Large intestine (tissue), 12 donors: ENCODE measurements at places on chromosomes 1 and 21.

DNA sequence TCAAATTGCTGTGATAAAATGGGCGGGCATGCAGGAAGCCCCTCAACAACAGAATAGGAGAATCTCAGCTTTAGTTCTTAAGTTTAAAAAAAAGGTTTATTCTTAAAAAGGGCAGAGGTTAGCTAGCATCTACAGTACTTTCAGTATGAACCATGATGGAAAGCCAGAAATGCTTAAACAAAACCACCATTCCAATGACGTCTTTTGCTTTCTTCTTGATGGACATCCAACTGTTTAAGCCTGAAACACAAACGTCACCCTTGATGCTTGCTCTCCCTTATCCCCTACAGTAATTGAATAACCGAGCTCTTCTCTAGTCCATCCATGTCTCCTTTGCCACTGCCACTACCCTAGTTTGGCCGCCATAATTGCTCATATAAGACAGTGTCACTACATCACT is 25.7 kb downstream of the TAF5L start:
- no peak for DNase-seq

DNA sequence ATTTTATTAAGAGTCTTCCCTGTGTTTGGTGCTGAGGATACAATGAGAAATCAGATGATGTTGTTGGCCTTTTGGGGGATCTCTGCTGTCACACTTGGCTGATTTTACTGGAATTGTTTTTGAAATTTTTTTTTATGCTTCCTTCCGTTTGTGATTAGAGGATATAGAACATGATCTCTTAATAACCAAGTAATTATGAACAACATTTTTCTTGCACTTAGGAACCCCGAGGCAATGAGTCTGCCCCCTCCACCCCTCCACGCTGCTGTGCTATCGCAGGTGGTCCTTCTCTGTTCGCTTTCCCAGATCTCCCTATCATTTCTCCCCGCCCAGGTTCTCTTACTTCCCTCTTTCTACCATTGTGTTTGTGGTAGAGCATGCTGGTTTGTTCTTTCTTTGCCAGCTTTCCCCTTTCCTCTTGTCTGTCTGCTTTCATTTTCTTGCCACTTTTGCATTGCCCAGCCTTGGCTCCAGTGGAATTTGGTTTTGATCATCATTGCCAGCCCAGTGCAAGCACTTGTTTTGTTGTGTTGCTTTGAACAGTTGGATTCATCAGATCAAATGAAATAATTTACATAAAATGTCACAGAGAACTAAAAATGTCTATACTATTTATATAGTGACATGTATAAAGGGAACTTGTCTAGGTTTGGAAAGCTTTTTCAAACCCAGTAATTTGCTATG is 73.1 kb upstream of the SCCPDH start:
- DNase-seq = no peak

- DNase-seq = no peak
Observed at GRCh38 chr1:245686006-245686405, 531.2 kb downstream of the KIF26B start.

DNA sequence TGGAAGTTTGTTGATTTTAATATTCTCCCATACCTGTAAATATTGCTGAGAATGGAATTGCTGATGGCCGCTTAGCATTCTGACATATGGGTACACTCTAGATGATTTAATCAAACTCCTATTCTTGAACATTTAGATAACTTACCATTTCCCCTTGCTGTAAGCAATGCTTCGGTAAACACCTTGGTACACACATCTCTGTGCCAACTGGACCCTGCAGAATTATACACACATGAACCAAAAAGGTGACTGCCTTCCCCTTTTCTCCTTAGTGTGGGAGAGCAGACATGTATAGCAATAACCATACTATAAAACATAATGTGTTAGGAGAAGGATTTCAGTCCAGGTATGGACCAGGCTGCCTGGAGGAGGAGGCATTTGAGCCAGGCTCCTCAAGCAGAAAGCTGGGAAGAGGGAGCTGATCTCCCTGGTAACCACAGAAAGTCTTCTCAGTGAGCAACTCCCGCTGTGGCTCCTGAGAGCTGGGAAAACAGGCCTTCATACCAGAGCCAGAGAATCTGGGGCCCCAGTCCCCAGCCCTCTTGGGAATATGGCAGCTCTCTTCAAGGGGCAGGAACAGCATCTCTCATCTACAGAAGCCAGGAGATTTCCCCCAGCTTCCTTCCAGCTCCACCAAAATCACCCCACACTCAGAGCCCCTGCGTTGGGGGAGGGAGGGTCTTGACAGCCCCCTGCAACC is 33.9 kb upstream of the CSF1 start:
- DNase-seq = no peak

DNA sequence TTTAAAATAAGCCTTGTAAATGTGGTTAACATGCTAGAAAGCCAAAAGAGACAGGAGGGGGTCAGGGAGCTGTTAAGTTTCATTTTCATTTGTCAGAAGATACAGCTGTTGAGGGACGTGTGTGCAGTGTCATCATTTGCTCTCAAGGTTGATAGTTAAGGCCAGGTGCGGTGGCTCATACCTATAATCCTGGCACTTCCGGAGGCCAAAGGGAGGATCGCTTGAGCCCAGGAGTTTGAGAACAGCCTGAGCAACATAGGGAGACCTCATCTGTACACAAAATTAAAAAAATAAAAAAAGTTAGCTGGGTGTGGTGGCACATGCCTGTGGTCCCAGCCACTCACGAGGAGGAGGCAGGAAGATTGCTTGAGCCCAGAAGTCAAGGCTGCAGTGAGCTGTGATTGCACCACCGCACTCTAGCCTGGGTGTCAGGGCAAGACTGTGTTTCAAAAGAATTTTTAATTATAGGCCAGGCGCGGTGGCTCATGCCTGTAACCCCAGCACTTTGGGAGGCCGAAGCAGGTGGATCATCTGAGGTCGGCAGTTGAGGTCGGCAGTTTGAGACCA is 22.7 kb downstream of the ZBTB8OS start:
- peak; percentile 18 for DNase-seq

DNA sequence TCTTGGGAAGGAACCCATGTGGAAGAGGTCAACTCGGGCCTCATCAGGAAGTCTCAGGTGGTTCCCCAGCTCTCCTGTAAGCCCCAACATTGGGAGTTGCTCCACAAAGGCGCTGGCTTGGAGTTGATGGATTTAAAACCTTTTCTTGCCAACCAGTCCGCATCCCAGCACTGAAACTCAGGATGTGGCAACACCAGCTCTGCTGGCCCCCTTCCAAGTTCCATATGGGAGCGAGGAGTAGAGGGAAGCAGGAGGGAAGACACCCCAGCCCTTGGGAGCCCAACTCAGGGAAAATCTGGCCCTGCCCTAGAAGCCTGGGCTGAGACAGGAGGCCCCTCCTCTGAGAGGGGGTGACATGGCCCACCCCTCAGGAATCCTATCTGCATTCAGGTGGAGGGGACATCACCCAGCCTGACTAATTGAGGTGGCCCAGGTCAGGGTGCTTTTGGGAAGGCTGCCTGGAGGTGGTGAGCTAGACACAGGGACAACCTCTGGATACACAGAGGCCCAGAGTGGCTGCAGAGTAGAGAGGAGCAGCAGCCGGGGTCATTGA is 33.1 kb upstream of the DMBX1 start:
- no peak for DNase-seq
